ENCODE measurements at places on chromosomes 5 and 9.
A peak's percentile ranks its signal among the peaks of the same experiment; 100 is the strongest.

- DNase-seq: no peak
Observed at GRCh38 chr9:27800692-27801370, 227.6 kb upstream of the C9orf72 start.

GRCh38 chr5:136613230-136613629 lies 247.9 kb upstream of the TRPC7 start:
- no peak for DNase-seq

DNA sequence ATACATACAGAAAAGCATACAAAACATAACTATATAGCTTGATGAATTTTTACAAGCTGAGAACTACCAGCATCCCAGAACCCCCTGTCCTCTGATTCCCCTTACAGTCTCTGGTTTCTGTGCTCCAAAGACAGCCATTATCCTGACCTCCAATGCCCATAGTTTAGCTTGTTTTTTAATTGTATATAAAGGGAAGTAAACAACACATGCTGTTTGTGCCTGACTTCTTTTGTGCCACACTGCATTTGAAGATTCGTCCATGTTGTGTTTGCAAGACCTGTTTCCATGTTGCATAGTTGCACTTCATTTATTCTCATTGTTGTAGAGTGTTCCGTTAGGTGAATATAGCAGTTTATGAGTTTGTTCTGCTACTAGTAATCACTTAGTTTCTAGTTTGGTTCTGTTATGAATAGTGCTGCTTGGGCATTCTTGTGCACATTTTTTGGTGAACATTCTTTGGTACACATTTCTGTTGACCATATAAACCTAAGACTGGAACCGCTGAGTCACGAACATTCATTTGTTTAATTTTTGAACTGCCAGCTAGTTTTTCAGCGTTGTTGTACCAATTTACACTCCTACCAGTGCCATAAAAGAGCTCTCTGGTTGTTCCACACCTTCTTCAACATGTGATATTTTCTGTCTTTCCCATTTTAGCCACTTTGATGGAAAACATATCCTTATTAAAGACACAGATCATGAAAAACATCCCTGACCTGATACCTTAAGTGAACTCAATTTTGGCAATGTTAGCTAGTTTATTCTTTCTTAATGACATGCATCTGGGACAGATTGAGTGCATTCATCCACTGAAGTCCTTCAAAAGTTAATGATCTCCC lies 78.1 kb upstream of the ANXA1 start:
- no peak for DNase-seq

GRCh38 chr9:32431940-32432555 lies 47.6 kb downstream of the ACO1 start:
- peak; percentile 2 for DNase-seq

DNA sequence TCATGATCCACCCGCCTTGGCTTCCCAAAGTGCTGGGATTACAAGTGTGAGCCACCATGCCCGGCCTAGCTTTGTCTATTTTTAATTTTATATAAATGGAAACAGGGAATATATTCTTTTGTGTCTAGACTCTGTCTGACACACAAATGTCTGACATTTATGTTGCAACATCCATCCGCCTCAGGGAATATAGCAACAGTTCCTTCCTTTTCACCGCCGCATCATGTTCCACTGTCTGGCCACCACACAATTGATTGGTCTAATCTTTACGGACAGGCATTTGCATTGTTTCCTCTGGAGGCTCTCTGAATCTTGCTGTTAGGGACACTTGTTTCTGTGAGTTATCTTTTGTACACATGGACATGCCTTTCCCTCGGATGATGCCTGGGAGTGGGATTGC lies 20.1 kb upstream of the TBC1D9B start:
- DNase-seq: no peak

DNA sequence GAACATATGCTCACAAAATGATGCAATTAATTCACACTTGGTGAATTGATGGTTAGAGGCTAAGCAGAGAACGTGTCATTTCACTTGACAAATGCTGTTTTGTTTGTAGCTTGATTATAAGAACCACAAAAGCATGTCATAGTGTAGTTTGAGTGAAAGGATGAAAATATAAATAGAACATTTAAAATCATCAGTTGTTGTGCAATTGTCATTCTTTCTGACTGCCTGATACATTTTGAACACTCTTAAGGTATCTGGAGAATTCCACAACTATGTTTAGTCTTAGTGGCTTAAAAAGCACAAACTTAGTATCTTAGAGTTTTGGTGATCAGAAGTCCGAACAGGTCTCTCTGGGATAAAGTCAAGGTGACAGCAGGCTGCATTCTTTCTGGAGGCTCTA lies 129.4 kb downstream of the BASP1 start:
- no peak for DNase-seq

- no peak for DNase-seq
Observed at GRCh38 chr9:1005043-1005667, 28.7 kb downstream of the DMRT3 start.

- DNase-seq: no peak
Observed at GRCh38 chr5:142935014-142935413, 164.8 kb downstream of the ARHGAP26 start.

DNA sequence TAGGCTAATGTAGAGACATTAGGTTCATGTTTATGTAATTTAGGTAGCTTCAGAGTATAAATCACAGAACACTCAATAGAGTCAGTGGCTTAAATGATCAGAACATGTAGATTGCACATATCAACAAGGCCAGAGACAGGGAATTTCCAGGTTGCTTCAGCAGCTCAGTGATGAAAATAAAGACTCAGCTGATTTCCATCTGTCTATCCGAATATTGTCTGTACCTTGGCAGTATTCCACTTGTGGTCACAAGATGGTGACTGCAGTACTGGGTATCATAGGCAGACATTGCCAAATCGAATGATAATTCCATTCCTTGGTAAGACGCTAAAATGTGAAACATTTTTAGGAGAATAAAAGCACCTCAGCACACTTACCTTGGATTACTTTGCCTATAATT lies 702.2 kb downstream of the MAT2B start:
- no peak for DNase-seq

- no peak for DNase-seq
Observed at GRCh38 chr9:106980551-106981101, 117.7 kb downstream of the ZNF462 start.

GRCh38 chr5:35331956-35332950 lies 102.0 kb upstream of the PRLR start:
- DNase-seq: no peak

GRCh38 chr5:126195410-126196100 lies 227.7 kb upstream of the GRAMD2B start:
- DNase-seq: no peak

- DNase-seq: no peak
Observed at GRCh38 chr5:125592856-125593255, 830.4 kb upstream of the GRAMD2B start.

- DNase-seq: no peak
Observed at GRCh38 chr5:64180661-64181343, 15.2 kb downstream of the RNF180 start.

DNA sequence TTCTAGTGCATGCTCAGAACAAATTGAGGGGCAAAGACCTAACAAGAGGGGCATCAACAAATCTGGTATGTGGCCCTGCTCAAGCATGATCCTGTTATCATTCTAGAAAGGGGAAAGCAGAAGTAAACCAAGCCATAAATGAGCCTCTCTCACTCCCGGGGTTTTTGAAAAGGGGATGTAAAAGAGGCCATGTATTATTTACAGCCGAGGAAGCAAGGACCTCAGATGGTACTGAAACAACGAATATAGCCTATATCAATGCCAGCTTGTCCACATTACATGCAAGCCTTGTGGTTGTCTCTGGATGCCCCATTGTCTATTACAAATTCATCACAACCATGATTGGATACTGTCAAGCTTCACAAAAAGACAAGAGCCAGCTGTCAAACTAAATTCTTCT lies 211.3 kb downstream of the DCP2 start:
- no peak for DNase-seq

GRCh38 chr5:83077662-83078261 lies 415 bp downstream of the XRCC4 start:
- no peak for DNase-seq

DNA sequence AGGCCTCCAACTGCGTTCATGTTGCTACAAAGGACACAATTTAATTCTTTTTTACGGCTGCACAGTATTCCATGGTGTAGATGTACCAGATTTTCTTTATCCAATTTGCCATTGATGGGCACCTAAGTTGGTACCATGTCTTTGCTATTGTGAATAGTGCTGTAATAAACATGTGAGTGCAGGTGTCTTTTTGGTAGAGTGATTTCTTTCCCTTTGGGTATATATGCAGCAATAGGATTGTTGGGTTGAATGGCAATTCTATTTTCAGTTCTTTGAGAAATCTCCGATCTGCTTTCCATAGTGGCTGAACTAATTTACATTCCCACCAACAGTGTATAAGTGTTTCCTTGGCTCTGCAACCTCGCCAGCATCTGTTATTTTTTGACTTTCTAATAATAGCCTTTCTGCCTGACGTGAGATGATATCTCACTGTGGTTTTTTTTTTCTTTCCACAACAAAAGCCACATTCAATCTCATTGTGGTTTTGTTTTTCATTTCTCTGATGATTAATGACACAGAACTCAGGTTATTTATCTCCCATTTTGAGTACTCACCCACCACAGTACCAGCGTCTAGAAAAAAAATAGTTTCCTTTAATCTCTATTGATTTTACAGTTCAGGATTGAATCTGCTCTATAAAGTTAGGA lies 21.9 kb downstream of the ARRDC3 start:
- no peak for DNase-seq

DNA sequence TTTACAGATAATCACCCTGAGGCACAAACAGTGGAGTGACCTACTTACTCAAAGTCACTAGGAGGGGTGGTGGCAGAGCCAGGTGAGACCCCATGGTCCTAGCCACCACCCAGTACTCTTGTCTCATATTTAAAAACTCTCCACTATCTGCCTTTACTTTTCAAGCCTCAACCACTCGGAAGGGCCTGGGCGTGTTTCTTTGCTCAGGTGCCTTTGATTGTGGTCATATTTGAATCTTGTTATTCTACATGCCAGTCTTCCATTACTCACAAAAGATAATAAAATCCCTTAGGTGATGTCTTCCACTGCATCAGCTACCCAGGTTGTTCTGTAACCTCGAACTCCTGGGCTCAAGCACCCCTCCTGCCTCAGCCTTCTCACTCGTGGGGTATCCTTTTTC lies 20.7 kb upstream of the TRIM36 start:
- no peak for DNase-seq

DNA sequence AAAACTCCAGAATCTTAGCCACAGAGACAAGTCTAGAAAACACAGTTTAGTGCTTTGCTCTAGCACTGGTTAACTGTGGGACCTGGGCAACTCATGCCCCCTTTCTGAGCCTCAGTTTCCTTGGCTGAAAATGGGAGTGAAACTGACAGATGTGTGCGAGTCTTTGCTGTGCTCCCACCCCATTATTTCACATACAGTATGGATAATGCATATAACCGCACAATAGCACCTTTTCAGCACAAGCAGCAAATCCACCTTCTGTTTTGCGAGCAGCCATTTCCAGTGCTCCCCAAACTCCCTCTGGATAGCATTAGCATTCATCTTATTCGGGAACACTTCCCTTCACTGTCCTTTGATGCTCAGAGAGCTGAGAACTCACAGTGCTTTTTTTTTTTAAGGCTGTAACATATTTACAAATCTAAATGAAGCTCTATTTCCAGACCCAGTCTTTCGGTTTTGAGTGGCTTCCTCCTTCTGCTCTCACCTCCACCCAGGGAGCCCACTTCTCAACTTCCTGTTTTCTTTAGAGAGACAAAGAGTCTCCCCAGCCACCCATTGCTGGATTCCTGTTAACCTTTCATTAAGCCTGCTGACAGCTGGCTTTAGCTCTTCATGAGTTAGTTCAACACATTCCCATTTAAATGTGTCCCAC lies 49.2 kb downstream of the TIMD4 start:
- no peak for DNase-seq

Measured in activated T-cell treated with anti-CD3 and anti-CD28 coated beads for 24 hours (primary cell).